ENCODE measurements at places on chromosomes 7 and 10. TPM values are rescaled to one million over a fixed set of nuclear protein-coding genes. Genes with fewer than 3 reads are reported as not detected.

DNA sequence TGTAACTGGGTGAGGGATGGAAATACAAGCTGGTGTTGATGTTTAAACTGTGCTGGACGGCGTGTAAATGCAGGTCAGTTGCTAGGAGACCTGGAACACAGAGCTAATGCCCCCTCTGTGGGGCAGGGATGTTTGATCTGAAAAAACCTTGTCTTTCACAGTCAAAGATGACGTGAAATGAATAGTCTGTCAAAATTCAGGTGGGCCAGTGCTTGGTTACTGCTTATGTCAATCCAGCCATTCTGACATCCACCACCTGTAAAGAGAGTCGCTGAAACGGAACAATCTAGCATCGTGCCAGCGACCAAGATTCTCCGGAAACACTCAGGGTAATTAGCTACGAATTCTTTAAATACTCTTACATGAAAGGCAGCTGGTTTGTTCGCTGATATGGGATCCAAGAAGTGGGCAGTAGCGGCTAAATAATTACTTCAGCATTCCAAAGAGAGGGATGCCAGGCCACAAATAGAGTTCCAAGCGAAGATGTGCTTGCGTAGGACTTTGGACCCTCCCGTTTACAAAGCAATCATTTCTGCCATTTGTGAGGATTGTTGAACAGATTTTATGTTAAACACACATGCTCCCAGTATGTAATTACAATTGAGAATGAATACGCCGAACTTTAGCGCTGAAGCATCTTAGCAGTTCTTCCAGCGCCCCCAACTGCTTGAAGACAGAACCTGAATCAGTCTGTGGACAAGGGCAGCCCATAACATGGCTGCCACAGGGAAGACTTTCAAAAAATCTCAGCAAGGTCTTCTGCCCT is 7.3 kb upstream of the ASB4 start:
- DNase-seq, result no peak

The IL2RA gene
- total RNA-seq, result 4.9 TPM

DNA sequence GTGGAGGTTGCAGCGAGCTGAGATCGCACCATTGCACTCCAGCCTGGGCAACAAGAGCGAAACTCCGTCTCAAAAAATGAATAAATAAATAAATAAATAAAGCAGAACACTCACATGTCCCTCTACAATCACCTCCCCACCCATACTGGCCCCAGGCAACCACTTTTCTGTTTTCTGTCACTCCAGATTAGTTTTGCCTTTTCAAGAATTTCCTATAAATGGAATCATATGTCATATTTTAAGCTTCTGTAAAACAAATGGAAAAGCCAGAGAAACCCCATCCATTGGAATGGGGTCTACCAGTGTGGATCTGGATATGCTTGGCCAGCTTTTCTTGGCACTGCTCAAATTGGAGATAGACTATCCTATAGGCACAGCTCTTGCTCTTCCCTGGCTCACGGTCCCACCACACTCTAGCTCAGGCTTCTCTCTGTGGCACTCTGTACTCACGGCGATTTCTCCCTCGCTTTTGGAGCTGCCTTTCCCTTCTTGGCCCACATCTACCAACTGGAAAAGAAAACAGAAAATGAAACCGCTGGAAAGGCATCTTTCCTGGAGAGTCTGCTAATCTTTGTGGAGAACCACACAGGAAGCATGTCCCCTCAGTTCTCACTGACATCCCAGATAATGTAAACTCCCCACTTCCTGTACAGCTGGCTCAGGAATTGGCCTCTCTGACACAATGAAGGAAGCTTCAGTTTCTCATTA is 210.1 kb downstream of the JCAD start:
- no peaks in the 10 kb centered on the region for H3K36me3 ChIP-seq
- H3K27ac ChIP-seq, result no peak overlapping the region
- H3K27me3 ChIP-seq, result peaks cover 4% of the 10 kb centered on the region
- H3K4me1 ChIP-seq, result no peaks in the 10 kb centered on the region
- H3K4me3 ChIP-seq, result no peak overlapping the region

GRCh38 chr10:98328163-98328562 is 60.2 kb upstream of the LOXL4 start:
- no peak overlapping the region for H3K27ac ChIP-seq
- DNase-seq, result no peak
- no peaks in the 10 kb centered on the region for H3K4me1 ChIP-seq
- H3K36me3 ChIP-seq, result no peaks in the 10 kb centered on the region

DNA sequence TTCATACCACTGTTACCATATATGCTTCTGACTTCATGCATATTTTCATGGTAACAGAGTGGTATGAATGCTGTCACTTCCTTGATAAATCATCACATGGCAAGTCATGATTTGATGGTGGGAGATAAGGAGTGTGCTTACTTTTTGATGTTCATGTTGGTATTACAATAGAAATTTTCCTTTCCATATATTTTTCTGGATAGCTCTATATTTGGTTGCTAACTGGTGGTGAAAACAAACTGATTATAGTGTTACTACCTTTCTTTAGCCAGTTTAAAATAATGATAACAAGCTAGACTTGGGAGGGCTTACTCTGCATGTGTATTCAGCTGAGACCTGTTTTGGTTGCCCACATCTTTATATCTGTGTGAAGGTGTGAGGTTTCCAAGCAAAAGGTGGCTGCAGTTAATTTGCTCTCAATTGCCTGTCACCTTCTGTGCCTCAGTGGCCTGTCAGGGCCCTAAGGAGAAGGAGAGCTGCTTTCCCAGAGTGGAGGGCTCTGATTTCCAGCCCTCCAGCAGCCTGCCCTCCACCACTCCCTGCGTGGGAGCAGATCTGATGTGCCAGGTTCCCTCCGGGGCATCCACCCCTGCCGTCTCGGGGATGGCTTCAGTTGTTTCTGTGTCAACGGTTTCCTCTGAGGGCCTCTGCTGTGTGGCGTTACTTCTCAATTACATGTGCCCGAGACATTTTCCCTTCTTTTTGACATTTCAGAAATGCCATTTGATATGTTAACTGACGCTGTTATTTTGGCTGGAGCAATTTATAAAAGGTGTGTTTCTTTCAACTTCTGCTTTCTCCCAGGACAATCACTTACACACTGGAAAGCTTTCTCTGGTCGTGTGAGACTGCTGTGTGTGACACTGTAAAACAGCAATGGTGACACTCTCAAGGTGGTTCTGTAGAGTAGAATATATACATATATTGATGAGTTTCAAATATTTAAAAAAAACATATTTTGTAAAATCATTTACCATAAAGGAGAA is 107.7 kb upstream of the KLF6 start:
- H3K27ac ChIP-seq, result peak overlapping the region; percentile 96
- no peaks in the 10 kb centered on the region for H3K27me3 ChIP-seq
- H3K4me3 ChIP-seq, result no peak overlapping the region
- no peaks in the 10 kb centered on the region for H3K36me3 ChIP-seq

- no peaks in the 10 kb centered on the region for H3K36me3 ChIP-seq
- peaks cover 8% of the 10 kb centered on the region for H3K4me1 ChIP-seq
- no peak for DNase-seq
- no peak overlapping the region for H3K4me3 ChIP-seq
Measured at GRCh38 chr7:101684983-101685330, 55.9 kb upstream of the MYL10 start.
